ENCODE measurements at places on chromosomes 16 and 17. TPM values are rescaled to one million over a fixed set of nuclear protein-coding genes. Genes with fewer than 3 reads are reported as not detected.

DNA sequence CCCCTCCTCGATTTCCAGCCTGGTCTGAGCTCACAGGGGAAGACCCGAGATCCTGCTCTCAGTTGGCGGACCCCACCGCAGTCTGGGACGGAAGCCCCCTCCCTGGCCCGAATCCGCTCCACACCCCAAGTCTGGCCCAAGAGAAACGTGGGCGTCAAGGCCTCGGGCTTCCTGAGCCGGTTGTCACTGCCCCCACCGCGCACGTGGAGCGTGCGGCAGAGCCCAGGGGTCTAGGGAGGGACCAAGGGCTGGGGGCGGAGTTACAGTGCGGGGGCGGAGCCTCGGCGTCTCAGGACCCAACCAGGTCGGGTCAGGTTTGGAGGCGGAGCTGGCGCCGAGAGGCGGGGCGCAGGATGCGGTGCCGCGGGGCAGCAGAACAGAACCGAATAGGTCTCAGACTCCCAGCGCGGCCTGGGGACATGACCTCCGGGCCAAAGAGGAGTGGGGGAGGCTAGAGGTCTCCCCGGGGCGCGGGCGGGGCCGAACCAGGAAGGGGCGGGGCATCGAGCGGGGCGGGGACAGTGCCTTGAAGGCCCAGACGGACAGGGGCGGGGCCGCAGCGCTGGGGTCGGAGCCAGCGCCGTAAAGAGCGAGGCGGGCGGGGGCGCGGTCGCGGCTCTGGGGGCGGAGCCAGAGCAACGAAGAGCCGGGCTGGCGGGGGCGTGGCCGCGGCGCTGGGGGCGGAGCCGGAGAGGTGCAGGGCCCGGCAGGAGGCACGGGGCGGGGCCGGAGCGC, 431 bp upstream of the ZFPM1 start:
- H3K27me3 ChIP-seq = no peaks in the 10 kb centered on the region
- peaks cover 87% of the 10 kb centered on the region for H3K4me1 ChIP-seq
- peak; percentile 100 for DNase-seq
- H3K36me3 ChIP-seq = no peaks in the 10 kb centered on the region
- peak overlapping the region; percentile 61 for H3K4me3 ChIP-seq

GRCh38 chr17:37831492-37831891, 86.6 kb upstream of the HNF1B start:
- no peaks in the 10 kb centered on the region for H3K36me3 ChIP-seq
- peaks cover 25% of the 10 kb centered on the region for H3K4me1 ChIP-seq
- H3K4me3 ChIP-seq = no peak overlapping the region
- H3K27me3 ChIP-seq = no peaks in the 10 kb centered on the region

DNA sequence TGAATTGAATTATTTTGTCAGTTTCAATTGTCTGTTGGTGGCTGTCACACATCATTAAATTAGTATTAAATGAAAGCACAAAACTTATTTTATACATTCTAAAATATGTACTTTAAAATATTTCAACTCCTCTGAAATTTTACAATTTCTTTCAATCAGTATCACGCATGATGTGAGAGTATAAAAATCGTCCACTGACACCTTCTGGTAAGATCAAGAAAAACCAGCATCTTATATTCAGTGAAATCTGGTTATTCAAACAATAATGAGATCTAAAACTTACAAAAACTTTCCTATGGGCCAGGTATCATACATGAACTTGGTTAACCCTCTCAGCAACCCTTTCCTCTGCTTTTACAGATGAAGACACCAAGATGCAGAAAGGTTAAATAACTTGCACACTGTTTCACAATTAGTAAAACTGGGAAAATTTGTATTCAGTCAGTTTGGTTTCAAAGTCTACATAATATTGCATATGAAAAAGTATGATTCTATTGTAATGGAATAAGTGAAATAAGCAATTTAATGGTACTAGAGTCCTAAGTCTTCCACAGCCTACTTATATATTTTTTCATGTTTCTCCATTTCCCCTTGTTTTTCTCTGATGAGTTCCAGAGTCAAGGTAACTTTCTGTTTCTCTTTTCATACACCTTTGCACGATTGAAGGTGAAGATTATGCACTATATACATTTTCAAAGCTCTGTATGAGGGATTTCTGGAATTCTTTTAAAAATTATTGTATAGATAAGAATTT, 58.7 kb downstream of the EFCAB5 start:
- H3K36me3 ChIP-seq = no peaks in the 10 kb centered on the region
- no peaks in the 10 kb centered on the region for H3K4me1 ChIP-seq
- no peak overlapping the region for H3K27ac ChIP-seq
- H3K4me3 ChIP-seq = no peak overlapping the region

DNA sequence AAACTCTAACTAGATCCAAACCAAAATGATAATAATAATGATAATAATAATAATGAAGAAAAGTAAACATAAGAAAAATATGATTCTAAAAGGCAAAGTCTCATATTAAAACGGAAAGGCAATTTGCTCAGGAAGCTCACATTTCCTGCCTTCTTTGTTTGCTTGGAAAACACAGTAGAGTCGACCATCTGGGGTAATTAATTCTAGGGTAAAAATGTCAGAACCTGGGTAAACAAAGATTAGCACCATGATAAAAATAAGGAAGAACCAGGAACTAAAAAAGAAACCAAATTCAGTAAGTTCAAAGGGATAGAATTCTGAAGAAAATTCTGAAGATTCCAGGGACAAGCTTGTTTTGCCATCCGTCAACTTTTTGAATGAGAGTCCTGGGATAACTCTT, 16.2 kb downstream of the KRABD2 start:
- no peaks in the 10 kb centered on the region for H3K36me3 ChIP-seq
- H3K27ac ChIP-seq = no peak overlapping the region
- no peaks in the 10 kb centered on the region for H3K4me1 ChIP-seq
- no peak for DNase-seq
- no peak overlapping the region for H3K4me3 ChIP-seq

DNA sequence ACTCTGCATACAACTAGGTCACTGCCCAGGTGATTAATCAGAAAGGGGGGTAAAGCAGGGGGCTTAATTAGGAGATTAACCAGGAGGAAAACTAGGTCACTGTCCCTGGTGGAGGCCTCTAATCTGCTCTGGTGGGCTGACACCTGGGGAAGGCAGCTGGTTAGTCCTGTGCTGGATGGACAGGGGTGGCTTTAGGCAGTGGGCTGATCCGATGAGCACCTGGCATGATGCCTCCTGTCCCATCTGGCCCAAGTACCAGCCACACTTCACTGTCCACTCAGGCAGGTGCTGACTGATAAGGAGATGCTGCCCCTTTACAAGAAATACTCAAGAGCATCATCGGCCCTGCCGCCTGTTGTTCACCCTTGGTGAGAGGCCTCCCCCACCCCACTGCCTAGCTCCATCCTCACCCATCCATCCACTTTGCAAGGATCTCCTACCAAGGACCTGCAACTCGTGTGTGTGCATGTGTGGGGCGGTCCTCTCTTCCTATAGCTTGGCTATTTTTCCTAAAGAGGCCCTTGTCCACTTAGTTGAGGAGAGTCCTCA, 13.8 kb upstream of the RCVRN start:
- H3K4me1 ChIP-seq = no peaks in the 10 kb centered on the region
- no peak for DNase-seq
- H3K4me3 ChIP-seq = no peak overlapping the region

DNA sequence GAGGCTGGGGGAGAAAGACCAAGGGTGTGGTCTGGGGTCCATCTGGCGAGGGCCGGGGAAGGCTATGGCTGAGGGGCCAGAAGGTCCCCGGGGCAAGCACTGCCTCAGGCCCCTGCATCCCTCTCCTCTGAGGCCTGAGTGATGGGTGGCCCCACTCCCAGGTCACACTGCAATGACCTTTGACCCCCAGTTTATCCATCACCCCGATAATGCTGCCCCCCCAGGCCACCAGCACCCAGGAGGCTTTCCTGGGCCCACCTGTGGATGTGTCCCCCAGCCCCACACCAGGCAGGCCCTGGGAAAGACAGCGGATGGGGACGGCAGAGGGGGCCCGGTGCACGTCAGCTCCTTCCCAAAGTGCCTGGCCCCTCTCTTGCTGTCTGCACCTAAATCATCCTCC, 22.5 kb upstream of the CACNA1H start:
- H3K27me3 ChIP-seq = peaks cover 84% of the 10 kb centered on the region
- no peak overlapping the region for H3K4me3 ChIP-seq
- no peak for DNase-seq

DNA sequence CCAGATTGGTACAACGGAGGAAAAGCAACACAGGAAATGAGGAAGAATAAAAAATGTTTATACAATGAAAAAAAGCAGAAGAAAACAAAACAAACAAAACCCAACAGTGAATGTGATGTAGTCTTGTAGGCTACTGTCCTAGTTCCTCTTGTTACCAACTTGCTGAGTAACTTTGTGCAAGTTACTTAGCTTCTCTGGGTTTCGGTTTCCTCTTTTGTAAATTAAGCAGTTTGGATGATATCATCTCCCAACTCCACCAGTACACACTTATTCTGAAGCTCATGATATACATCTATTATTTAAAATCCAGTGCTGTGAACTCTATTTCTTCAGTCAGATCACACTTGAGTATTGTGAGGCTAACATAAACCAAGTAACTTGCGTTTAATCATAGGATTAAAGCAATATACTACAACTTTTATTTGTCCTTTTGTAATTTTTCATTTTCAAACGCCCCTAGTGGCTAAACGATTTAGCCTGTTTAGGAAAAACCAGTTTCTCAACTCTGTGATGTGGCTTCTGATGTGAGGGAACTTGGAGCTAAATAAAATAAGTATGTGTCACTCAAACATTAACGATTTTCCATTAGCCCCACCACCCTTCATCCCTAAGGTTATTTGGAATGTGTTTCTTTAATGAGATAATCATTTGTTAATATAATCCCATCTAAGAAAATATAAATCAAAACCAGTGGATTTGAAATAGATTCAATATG, 1.4 kb upstream of the UNK start:
- no peak overlapping the region for H3K4me3 ChIP-seq
- peaks cover 66% of the 10 kb centered on the region for H3K4me1 ChIP-seq

GRCh38 chr16:72947379-72948237, 100.3 kb downstream of the ZFHX3 start:
- H3K36me3 ChIP-seq = no peaks in the 10 kb centered on the region
- H3K4me1 ChIP-seq = no peaks in the 10 kb centered on the region
- peak; percentile 48 for DNase-seq

GRCh38 chr16:86984343-86984742, 332.8 kb downstream of the C16orf95 start:
- H3K4me3 ChIP-seq = no peak overlapping the region
- H3K27me3 ChIP-seq = no peaks in the 10 kb centered on the region
- no peaks in the 10 kb centered on the region for H3K4me1 ChIP-seq
- DNase-seq = no peak
- H3K27ac ChIP-seq = no peak overlapping the region
- no peaks in the 10 kb centered on the region for H3K36me3 ChIP-seq

DNA sequence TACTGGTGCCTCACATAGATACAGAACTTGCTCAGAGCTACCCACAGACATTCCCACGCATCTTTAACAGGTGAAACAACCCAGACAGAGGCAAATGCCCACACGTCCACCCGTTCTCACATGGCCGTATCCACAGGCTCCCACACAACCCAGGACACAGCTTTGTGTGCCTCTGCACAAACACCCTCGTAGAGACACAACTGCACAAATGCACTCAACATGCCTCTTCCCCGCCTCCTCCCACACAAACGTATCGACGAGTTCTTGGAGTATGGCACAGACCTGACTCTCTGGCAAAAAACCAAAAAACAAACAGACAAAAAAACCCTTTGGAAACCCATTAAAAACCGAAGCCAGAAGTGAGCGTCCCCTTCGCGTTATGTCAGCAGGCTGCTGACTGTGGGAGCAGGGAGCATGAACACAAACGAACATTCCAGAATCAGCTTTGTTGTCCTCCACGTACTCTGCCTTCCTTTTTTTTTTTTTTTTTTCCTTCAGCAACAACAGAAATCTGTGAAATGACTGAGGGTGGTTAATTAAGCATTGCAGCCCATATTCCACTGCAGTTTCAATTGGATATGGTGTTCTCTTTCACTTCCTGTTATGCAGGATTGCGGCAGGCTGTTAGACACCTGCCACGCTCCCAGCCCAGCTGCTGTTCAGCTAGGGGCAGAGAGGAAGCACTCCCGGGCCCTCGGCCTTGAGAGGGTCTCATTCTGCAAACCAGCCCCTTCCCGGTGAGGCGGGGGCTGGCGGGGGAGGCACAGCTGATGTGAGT, 313.7 kb downstream of the MAF start:
- H3K27ac ChIP-seq = peak overlapping the region; percentile 79
- peaks cover 30% of the 10 kb centered on the region for H3K4me1 ChIP-seq
- no peaks in the 10 kb centered on the region for H3K36me3 ChIP-seq
- H3K4me3 ChIP-seq = no peak overlapping the region
- peak; percentile 89 for DNase-seq

GRCh38 chr16:79721270-79721669, 120.7 kb upstream of the MAF start:
- H3K27ac ChIP-seq = no peak overlapping the region
- no peak overlapping the region for H3K4me3 ChIP-seq
- no peak for DNase-seq
- H3K27me3 ChIP-seq = no peaks in the 10 kb centered on the region

GRCh38 chr17:80501741-80502577, 25.6 kb upstream of the NPTX1 start:
- H3K36me3 ChIP-seq = no peaks in the 10 kb centered on the region
- H3K27ac ChIP-seq = no peak overlapping the region
- DNase-seq = no peak
- no peak overlapping the region for H3K4me3 ChIP-seq
- H3K4me1 ChIP-seq = peaks cover 10% of the 10 kb centered on the region

- DNase-seq = peak; percentile 38
- no peaks in the 10 kb centered on the region for H3K27me3 ChIP-seq
- H3K4me3 ChIP-seq = no peak overlapping the region
- H3K27ac ChIP-seq = no peak overlapping the region
- H3K4me1 ChIP-seq = no peaks in the 10 kb centered on the region
- H3K36me3 ChIP-seq = no peaks in the 10 kb centered on the region
Measured at GRCh38 chr17:77753246-77753645, 205.3 kb upstream of the TNRC6C start.

DNA sequence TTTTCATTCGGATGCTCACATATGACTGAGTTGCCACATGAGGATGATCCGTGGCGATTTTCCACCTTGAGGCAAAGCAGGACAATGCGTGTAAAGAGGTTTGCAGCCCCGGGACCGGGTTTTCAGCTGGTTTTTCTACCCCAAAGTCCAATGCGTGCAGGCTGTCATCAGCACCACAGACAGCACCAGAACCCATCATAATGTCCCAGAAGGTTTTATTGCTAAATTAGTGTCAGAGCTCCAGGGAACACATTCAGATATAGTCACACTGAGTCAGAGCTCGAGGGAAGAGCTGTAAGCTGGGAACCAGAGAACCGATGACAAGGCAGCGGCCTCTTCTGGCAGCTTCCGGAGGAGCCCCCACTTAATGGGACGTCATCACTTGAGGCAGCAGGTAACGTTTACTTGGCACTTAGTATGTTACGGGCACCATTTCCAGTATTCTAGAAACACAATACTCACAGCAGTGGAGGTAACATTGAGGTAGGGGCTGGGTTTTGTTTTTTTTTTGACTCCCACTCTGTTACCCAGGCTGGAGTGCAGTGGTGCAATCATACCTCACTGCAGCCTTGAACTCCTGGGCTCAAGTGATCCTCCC, 8.9 kb upstream of the NAGPA start:
- no peaks in the 10 kb centered on the region for H3K36me3 ChIP-seq
- H3K4me1 ChIP-seq = no peaks in the 10 kb centered on the region
- H3K27ac ChIP-seq = no peak overlapping the region
- H3K27me3 ChIP-seq = no peaks in the 10 kb centered on the region

The ABCC12 gene
- total RNA-seq = not detected

The PRAC2 gene
- total RNA-seq = not detected
